Renal cortex interstitium (tissue), 15 donors: ENCODE measurements at places on chromosomes 11 and 22. TPM values are rescaled to one million over a fixed set of nuclear protein-coding genes. Genes with fewer than 3 reads are reported as not detected.

Gene TMEM138
- 42.0 TPM for polyA plus RNA-seq

Gene HNRNPUL2
- 92.8 TPM for polyA plus RNA-seq

Gene PTPN5
- 0.98 TPM for polyA plus RNA-seq

Gene KCTD14
- polyA plus RNA-seq: 11.8 TPM

Gene GSTT2B
- polyA plus RNA-seq: 13.1 TPM

Gene CHRNA10
- polyA plus RNA-seq: 1.6 TPM

Gene ME3
- 23.8 TPM for polyA plus RNA-seq

Gene NLRP14
- polyA plus RNA-seq: 0.68 TPM

Gene VWA5A
- 14.7 TPM for polyA plus RNA-seq

Gene FBLN1
- polyA plus RNA-seq: 152 TPM

Gene OR4D11
- polyA plus RNA-seq: not detected

Gene MYRF
- polyA plus RNA-seq: 23.4 TPM

Gene NXPE2
- polyA plus RNA-seq: 0.26 TPM

Gene DDT
- 85.5 TPM for polyA plus RNA-seq

Gene CD6
- 0.95 TPM for polyA plus RNA-seq

Gene CDC42EP2
- polyA plus RNA-seq: 8.8 TPM

Gene SAA4
- not detected for polyA plus RNA-seq

Gene PCSK7
- polyA plus RNA-seq: 18.3 TPM

Gene RASL10A
- polyA plus RNA-seq: 0.20 TPM

Gene PRG3
- polyA plus RNA-seq: 1.0 TPM

Gene B4GALNT4
- polyA plus RNA-seq: 64.8 TPM

Gene REXO2
- 108 TPM for polyA plus RNA-seq
